ENCODE measurements at places on chromosomes 6 and 20.

- DNase-seq, result no peak
These were observed 1.9 kb downstream of the DHX16 start for GRCh38 chr6:30670760-30671527.

DNA sequence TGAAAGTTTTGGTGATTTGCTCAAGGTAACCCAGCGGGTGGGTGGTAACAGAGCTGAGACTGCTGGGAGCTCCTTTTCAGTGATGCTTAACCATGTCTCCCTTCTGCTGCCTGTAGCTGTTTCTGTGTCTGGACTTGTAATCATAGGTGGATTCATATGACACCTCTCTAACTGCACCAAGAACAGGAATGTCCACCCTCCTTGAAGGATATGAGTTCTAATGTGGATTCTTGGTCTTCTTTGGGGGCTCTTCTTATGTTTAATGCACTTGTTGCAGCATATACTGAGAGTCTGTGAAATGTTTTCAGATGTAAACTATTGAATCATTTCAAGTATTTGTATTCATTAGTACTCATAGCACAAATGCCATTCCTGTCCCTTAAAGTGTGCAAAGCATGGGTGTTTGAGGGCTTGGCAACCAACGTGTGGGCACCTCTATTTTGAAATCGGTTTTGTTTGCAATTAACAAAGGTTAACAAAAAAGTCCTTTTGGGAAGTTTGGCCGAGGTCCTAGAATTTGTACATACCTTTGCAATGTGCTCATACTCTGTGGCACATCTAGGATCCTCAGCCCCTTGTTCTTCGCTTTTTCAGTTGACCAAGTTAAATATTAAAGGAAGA lies 138.0 kb downstream of the SOX4 start:
- DNase-seq, result no peak

DNA sequence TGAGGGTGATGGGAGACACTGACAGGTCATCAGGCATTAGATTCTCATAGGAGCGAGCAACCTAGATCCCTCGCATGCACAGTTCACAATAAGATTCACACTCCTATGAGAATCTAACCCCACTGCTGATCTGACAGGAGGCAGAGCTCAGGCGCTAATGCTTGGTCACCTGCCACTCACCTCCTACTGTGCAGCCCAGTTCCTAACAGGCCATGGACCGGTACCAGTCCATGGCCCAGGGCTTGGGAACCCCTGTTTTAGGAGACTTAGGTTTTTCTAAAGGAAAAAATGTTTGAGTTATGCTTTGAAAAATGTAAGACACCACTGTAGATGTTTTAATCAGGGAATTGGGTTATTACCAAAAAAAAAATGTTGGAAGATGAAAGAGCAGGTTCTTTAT lies 6.7 kb downstream of the HLA-E start:
- DNase-seq, result no peak

DNA sequence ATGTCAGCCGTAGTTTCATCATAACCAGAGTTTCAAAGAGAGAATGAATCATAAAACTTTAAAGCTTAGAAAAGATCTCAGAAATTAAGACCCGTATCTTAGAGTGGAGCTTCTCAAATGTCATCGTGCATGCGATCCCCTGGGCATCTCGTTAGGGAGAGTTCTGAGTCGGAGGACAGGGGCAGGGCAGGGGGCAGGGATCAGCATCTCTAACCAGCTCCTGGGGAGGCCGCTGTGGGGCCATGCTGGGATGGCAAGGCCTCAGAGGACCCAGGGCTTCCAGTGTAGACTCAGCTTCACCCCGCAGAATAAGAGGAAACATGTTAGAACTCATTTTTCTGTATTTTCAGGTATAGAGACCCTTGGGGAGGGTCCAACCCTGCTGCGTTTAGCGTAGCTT lies 72.0 kb upstream of the AFDN start:
- no peak for DNase-seq

DNA sequence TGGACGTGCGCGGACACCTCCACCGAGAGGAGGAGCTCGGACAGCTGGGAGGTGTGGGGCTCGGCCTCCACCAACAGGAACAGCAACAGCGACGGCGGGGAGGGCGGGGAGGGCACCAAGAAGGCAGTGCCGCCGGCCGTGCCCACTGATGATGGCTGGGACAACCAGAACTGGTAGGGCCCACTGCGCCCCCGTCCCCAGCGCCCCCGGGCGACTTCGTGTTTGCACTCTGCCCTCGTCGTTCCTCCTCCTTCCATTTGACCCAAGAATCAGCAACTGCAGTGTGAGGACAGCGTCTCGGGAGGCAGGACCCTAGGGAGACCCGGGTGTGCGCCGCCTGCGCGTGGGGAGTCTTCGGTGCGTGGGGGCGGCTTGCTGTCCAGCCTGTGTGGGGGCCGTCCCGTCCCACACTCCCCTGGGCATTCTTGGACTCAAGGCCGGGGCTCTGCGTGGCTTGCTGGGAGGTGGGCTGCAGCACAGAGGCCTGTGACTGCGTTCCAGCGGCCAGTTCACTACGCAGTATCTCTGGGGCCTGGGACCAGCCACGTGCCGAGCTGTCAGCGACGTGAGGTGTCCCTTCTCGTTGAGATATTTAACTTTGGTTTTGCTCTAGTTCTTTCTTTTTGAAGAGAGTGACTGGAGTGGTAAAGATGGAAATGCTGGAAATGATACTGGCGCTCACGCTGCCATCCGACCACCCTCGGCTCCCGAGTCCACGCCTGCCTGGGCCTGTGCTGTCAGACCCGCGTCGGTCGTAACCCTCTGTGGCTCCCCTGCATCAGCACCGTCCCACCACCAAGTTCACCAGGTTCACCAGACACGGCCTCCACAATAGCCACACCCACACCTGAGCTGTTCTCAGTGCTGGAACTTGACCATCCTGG lies 5.0 kb upstream of the COL20A1 start:
- no peak for DNase-seq

GRCh38 chr20:36273414-36274180 lies 32.5 kb upstream of the DLGAP4 start:
- DNase-seq, result no peak

DNA sequence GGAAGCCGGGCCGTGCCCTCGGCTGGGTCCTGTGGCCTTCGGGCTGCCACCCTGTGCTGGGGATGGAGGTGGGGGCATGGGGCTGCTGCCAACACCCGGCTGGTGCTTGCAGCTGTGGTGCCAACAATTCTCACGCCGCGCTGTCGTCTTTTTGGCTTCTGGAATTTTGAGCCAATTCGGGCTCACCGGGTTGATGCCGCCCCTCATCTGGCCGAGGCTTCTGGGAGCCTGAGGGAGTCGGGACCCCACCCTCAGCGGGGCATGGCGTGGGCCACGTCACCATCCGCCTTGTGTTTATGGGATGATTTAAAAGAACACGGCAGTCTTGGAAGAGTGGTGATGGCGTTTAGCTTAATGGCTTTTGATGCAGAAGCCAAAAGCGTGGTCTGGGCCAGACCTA lies 8.7 kb upstream of the NPBWR2 start:
- no peak for DNase-seq

DNA sequence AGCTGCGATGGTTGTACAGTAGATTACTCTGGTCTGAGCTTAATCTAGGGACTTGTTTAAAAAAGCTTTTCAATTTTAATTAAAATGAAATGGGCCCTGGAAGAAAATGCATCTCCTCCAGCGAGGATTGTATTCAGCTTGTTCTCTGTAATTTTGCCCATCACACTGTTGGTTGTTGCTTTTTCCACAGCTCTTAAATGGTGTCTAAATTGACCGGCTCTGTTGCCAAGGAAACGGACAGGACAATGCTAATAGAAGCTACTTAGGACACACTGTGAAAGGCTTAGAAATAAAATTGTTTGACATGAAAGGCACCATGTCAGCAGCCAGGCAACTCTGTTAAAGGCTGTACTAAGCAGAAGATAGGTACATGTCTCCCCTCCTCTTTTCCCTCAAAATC lies 116.7 kb upstream of the NRSN1 start:
- DNase-seq, result no peak

GRCh38 chr6:125612345-125612846 lies 137.0 kb upstream of the HEY2 start:
- DNase-seq, result no peak

GRCh38 chr20:49505518-49505917 lies 23.1 kb upstream of the KCNB1 start:
- no peak for DNase-seq

DNA sequence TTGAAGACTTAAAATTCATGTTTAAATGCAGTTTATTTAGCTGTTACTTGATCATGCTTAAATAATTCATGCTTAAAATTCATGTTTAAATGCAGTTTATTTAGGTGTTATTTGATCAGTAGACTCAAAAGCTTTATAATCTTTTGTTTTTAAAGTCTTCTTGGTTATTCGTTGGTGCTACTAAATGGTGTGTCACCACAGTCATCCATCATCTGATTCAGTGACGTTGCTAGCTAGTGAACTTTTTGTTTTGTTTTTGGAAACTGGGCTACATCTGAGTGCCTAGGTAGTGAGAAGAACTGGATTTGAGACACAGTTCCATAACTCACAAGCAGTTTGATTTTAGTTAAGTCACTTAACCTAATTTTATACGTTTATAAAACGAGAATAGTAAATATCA lies 20.9 kb downstream of the SCAF8 start:
- no peak for DNase-seq

- no peak for DNase-seq
These were observed 896 bp upstream of the RNASET2 start for GRCh38 chr6:166957087-166957804.

DNA sequence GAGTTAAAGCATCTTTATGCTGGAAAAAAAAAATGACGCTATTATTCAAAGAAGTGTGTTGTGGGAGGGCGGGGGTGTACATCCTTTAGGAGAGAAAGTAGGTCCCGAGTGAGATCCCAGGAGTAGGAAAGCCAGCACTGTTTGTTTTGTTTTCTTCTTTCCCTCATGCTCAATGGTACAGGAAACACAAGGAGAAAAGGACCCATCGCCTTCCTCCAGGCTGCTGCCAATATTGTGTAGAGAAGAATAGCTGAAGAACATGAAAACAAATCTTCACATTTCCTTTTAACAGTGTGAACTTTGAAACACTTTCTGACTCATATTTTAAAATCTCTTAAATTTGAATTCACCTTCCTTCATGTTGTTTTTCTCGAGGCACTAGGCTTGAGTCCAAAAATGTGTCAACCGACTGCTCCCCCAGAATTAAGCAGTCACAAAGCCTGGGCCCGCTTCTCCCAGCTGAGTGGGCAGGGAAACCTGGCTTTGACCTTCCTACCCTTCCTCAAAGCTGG lies 22.3 kb downstream of the PPP1R16B start:
- no peak for DNase-seq

DNA sequence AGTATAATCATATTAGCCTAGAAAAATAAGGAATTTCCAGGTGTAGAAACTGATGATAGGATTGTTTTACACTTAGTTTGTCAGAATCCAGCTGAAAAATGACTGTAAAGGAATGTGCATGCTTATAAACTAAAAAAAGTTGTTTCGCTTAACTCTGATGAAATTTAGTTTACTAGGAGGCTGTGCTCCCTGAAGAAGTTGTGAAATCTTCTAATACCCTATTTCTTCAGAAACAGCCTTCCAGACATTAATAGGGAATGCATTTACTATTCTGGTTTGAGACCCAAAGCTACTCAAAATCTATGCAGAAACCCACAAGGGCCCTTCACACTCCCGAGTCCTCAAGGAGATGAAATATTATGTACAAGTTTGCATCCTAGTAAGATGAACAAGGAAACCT lies 105.5 kb upstream of the SSTR4 start:
- DNase-seq, result no peak

DNA sequence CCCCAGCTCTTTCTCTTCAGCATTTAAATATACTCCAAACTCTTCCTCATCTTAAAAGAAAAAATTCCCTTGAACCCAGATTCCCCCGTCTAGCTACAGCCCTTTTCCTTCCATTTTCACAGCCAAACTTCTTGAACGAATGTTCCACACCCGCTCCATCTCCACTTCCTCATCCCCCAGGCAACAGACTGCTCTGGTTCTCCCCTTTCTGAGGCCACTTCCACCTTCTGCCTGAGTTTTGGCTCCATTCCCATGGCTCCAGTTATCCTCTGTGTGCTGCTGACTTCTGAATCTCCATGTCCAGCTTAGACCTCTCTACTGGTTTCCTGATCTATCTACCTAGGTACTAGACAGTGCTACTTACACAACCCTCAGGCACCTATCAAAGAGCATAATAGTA lies 106.4 kb downstream of the RALGAPA2 start:
- DNase-seq, result no peak

- no peak for DNase-seq
These were observed 40.3 kb downstream of the UBR2 start for GRCh38 chr6:42604150-42604549.

DNA sequence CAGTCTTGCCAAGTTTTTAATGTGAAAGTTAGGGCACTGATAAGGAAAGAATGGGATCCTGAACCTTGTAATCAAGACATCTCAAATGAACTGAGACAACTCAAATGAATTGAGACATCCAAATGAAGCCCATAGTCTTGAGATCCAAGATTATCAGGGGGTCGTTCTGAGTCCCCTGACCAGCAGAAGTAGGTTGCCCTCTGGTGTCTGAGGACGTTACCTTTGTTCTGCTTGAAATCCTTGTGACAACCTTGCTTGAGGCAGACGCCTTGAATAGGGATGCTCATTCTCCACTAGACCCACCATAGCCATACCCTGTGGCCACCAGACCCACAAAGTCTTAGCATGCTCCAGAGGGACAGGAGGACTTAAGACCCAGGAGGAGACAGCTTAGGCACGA lies 37.7 kb downstream of the ZBTB9 start:
- DNase-seq, result no peak

DNA sequence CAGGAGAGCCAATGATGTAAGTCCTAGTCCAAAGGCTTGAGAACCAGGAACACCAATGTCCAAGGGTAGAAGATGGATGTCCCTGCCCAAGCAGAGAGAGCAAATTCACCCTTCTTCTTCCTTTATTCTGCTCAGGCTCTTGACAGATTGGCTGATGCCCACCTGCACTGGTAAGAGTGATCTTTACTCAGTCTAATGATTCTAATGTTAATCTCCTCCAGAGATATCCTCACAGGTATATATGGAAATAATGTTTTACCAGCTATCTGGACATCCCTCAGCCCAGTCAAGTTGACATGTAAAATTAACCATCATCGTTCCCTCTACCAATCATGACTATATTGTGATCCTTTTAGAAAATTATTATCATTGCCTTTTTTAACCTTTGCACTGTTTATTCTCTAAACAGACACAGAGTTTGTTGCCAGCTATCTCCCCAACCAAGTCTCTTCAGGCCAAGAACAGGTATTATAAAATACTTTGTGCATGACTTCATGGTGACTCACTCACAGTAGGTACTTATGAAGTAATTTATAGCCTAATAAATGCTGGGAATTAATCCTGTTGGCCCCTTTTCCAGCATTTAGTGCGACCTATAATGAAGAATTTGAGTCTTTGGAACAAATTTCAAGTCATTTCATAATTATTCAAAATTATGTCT lies 26.2 kb upstream of the TSHZ2 start:
- no peak for DNase-seq

DNA sequence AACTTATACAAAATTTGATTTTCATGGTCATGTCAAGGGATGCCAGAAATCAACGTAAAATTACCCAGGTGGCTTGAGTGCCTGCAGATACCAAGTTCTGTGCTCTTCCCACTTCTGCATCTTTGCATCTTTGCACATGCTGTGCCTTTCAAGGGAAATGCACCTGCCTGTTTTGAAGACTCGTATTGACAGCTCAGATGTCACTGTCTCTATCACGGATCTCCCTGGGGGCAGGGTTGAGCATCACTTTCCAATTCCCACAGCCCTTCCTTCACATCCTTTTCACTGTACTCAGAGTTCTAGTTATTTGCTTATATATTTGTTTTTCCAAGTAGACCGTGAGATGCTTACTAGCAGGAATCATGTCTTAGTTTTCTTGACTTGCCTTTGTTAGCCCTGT lies 274.2 kb downstream of the CDH26 start:
- no peak for DNase-seq

GRCh38 chr6:26408828-26409730 lies 7.0 kb downstream of the BTN3A1 start:
- DNase-seq, result no peak

- no peak for DNase-seq
These were observed 681.0 kb upstream of the GJE1 start for GRCh38 chr6:141451511-141452353.

Measured in stimulated activated CD4-positive, alpha-beta T cell treated with anti-CD3 and anti-CD28 coated beads, TNF-alpha, amount 100 ng/mL, for 1 hour (primary cell).